Activated effector memory CD4-positive, alpha-beta T cell treated with anti-CD3 and anti-CD28 coated beads, Interleukin-2, amount 50 U/mL, for 16 hours (primary cell): ENCODE measurements at places on chromosomes 1 and 21.

DNA sequence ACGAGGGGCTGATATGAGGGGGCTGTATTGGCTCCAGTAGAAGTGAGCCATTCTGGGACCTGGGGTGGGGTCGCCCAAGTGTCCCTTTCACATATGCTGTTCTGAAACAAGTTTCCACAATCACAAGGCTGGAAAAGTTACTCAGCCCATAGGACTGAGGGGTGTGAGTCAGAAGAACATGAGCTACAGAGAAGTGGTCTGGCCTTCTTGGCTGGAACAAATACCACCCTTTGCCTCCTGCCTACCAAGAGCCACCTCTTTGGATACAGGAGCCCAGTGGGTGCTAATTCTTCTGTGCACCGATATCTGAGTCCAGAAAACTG, 42.4 kb downstream of the MEF2D start:
- no peak for DNase-seq

- DNase-seq = no peak
Measured at GRCh38 chr1:164723296-164723798, 164.4 kb downstream of the PBX1 start.

DNA sequence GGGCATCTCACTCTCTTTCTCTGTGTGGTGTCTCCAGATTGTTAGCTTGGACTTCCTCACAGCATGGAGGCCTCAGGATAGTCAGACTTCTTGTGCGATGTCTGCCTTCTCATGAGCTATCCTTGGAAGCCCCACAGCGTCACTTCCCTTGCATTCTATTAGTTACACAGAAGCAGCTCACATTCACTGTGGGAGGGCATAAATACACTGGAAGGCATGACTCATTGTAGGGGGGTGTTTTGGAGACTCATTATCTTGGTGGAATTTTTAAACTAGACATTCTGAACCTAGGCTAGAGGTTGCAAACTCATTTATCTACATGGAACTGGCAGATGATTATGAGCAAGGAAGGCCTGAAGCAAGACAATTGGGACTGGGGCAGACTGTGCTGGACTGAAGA, 21.4 kb upstream of the FASLG start:
- peak; percentile 70 for DNase-seq

- DNase-seq = no peak
Measured at GRCh38 chr1:97143236-97143882, 421.8 kb downstream of the PTBP2 start.

- no peak for DNase-seq
Measured at GRCh38 chr1:19049128-19049768, 92.8 kb upstream of the IFFO2 start.

GRCh38 chr1:22122273-22123070, 20.4 kb downstream of the WNT4 start:
- DNase-seq = no peak

DNA sequence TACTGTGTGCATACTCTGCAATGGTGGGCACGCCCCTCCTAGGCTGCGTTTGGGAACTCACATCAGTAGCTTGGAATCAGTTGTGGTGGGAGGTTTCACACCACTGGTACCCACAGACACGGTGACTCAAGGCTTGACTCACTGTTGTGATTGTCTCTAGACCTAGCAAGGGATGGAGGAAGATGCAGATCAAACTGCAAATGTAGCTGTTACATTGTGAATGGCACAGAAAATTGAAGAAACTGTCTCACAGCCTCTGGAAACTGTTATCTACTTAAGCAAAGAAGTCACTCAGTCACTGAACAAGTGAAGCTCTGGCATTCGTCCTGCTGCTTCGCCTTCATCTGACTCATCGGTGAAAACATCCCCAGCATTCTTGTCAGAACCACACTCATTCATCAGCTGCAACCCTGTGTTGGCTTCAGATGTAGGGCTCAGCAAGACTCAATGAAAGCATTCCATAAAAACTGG, 59.5 kb downstream of the POFUT2 start:
- peak; percentile 87 for DNase-seq

- no peak for DNase-seq
Measured at GRCh38 chr21:27149034-27149433, 182.1 kb upstream of the ADAMTS5 start.

DNA sequence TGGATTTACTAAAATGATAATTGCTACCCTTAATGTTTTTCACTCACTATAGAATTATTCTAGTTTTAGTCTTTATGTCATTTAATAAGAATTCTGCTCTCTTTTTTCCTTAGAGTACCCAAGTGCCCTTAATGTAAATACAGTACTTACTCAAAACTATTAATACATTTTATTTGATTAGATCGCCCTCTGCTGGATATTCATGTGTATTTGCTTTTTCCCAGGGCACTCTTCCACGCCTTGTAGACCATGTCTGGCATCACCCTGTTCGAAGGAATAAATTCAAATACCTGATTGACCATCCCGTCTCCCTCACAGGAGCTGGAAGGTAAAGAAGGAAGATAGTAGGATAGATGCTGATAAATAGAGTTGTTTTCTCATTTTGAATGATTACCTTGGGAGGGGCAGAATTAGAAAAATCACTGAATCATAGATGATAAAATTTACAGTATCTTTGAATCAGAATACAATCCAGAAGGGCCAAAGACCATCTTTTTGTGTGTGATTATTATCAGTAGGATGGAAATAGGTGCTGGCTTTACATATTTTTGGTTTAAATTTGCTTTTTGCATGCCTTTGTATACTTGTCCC, 4.1 kb downstream of the AXDND1 start:
- DNase-seq = no peak

- no peak for DNase-seq
Measured at GRCh38 chr1:160346958-160347357, 3.8 kb downstream of the NCSTN start.

DNA sequence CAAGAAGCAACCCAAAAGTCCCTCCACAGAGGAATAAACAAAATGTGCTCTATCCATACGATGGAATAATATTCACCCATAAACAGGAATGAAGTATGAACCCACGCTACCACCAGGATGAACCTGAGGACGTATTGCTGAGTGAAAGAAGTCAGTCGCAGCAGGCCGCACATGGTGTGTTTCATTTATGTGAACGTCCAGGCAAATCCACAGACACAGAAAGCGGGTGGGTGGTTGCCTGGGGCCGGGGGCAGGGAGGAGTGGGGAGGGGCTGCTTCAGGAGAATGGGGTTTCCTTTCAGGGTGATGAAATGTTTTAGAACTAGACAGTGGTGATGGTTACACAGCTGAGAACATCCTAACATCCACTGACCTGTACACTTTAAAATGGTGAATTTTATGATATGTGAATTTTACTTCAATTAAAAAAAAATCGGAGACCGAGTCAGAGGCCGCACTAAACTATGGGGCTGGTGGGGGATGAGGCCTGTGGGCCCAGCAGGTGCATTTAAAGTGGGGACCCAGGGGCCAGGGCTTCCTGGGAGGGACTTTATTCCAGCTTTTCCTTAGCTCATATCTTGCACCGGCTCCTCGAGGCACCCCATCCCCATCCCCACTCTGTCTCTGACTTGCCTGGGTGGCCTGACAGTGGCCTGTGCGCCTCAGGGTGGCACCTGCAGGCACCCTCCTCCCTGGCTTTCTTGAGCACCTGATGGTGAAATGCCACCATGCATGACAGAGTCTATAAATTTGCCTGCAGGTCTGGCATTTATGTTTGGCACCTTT, 392.6 kb upstream of the VAMP3 start:
- DNase-seq = no peak

DNA sequence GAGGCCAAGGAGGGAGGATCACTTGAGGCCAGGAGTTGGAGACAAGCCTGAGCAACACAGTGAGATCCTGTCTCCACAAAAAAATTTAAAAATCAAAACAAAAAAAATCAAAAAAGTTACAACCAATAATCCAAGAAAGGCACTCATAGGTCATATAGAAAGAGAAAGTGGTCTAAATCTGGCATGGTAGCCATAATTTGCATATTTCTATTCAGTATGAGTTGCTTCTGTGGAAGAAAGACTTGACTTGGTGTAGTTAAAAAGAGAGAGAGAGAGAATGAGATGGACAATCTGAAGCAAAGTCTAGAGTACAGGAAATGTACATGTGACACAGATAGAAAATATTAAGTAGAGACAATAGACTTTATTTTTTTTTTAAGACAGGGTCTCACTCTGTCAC, 22.5 kb downstream of the JMJD4 start:
- no peak for DNase-seq

DNA sequence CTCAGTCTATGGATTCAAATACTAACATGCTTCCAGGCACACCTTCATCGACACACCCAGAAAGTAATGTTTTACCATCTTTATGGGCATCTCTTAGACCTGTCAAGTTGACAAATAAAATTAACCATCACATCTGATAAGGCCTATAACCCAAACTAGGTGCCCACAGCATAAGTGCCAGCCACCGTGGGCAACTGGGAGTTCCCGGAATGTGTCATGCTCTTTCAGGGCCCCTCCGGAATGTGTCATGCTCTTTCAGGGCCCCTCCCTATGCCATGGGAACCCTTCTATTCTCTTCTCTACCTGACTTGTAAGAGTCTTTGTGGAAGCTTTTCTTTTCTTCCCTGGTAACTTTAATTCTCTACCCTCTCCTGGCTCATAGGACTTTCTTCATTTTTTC, 26.6 kb downstream of the KRTAP24-1 start:
- no peak for DNase-seq

- DNase-seq = no peak
Measured at GRCh38 chr1:76554283-76554682, 313.0 kb upstream of the ST6GALNAC5 start.

DNA sequence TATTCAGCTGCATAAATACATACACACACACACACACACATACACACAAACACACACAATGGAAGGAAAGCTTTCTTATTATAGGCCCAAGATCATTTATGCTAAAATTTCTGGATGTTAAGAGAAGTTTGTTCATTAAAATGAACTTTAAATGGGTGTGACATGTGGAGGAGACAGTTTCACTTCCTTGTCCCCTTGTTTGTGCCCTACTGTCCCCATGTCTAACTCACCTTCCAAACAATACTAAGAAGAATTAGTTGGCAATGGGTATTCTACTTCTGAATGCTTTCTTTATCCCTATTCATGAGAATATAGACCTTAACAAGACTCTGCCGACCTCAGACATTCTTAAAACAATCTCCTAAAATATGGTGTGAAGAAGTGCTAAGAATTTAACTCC, 63.5 kb upstream of the NRIP1 start:
- no peak for DNase-seq

GRCh38 chr21:32364387-32364786, 28.4 kb downstream of the URB1 start:
- no peak for DNase-seq

DNA sequence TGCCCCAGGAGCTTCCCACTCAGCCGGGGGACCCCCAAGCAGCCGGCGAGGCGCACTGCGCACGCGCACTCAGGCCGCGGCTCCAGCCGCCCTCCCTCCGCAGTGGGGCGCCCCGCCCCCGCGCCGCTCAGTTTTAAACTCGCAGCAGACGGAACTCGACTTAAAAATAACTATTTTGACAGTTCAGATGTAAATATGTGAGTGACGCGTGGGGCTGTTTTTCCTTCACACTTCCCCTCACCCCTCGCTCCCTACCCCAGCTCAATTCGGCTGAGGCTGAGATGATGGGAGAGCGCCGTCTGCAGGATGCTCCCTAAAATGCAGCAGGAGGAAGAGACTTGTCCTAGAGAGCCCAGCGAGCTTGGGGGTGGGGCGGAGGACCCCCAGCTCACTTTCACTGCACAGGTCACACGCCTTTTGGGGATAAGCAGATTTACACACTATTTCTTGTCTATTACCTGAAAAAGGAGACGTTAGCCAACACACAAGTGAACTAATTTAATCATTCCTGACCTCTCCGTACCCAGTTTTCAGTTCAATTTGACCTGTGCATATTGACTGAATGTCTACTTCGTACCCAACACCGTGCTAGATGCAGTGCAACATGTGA, 8.9 kb upstream of the LEMD1 start:
- DNase-seq = peak; percentile 81

GRCh38 chr1:27564710-27565649, 39.0 kb downstream of the AHDC1 start:
- no peak for DNase-seq

GRCh38 chr1:231719485-231720183, 93.0 kb downstream of the DISC1 start:
- no peak for DNase-seq

DNA sequence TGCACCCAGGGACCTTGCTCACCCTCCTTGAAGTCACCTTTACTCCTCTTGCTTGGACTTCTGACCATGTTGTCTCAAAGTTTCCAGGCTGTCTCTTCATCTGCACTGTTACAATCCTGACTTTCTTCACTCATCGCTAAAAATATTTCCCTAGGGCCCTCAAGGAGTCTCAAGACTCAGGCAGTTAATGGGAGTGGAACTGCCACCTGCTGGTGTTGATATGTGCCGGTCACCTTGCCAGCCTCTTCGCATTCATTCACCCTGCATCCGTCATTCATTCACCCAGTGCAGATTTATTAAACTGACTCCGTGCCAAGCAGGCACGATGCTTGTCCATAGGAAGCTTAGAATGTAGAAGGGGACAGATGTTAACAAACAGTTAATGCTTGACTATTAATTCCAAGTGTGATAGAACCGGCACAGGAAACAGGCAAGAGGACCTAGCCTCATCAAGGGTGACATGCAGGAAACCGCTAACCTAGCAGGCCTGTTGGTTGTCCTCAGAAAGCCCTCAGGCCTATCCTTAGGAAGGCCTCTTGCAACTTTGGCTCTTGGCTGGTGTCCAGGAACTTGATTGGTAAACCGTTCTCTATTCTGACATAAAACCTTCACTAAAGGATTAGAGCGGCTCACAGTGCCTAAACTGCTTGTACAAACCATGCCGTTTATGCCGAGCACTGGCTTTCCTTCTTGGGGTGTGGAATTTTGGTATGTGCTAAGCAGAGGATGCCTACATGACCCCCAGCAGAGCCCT, 342.2 kb downstream of the CAMTA1 start:
- no peak for DNase-seq

DNA sequence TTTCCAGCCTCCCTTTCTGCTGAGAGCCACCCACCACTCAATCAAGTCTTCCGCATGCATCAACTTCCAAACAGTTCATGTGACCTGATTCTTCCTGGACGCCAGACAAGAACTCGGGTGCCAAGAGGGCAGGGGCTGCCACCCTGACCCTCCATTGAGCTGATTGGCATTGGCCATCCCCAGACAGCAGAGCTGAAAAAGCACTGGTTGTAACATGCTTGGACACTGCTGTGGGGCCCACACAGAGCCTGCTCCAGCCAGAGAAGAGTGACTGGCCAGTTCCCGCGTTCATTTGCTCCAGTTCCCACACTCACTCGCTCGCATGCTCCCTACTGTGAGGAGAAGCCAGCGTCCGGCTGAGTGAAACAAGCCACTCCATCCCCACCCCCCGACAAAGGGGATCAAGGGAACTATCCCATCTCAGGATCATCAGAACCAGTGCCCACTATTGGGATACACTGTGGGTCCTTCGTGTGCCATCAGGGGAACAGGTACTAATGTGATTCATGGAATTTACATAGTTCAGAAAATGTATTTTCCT, 420.3 kb downstream of the NPHP4 start:
- DNase-seq = no peak

- DNase-seq = peak; percentile 43
Measured at GRCh38 chr1:225453797-225454648, 26.2 kb upstream of the LBR start.

DNA sequence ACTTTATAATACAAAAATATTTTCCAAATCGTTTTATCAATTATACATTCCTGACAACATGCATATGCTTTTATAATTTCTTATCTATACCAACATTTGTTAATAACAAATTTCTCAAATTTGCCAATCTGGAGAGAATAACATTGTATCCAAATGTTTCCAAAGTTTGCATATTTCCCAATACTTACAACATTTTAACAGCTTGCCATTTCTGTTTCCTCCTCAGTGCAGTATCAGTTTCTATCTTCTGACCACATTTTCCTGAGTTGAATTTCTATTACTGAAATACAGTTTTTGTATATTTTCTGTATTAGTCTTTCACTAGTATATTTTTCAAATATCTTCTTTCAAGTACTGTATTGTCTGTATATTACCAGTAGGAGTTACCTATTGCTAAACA, 1594.3 kb downstream of the PLA2G4A start:
- no peak for DNase-seq
